HCT116 (cell line): ENCODE measurements at places on chromosomes 5 and 9. TPM values are rescaled to one million over a fixed set of nuclear protein-coding genes. Genes with fewer than 3 reads are reported as not detected.
A peak's percentile ranks its signal among the peaks of the same experiment; 100 is the strongest.

FGFR4 gene
- total RNA-seq, result 78.1 TPM

DNA sequence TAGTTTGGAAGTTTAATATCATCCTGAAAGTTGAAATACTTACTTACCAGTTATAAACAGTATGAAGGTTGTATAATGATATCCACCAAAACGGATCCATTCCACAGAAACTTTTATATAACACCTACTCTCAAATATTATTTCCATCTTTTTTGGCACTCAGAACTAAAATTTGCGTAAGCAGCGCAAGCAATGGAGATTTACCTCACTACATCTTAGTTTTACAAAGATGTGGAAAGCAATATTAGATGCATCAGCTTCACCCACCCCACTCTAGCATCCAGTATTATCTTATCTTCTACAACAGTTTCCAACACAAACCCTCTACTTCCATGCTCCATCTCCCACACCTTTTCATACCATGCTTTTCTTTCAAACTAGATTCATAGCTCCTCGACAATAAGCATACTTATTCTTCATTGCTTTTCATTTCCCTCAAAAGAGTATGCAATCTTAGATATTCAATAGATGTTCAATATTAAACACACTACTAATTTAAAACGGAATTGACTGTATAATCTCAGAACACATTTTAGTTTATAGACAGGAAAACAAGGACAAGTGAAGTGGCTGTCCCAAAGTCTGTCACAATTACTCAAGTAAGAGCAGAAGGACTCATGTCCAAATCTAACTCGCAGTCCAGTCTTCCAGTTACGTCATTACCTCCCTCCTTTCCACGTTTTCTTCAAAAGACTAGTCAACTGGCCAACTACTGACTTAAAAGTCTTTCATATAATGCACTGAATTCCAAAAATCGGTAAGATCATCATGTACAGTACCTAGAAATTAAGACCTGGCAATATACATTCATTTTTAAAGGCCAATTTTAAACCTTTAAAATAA, 2.2 kb downstream of the PPP2CA start:
- no peak overlapping the region for H3K27ac ChIP-seq
- H3K27me3 ChIP-seq, result no peaks in the 10 kb centered on the region
- no peaks in the 10 kb centered on the region for H3K36me3 ChIP-seq
- H3K4me3 ChIP-seq, result peak overlapping the region; percentile 95; the same call in 1 of the 2 replicates
- H3K4me1 ChIP-seq, result peaks cover 9% of the 10 kb centered on the region

KIF12 gene
- 6.4 TPM for total RNA-seq

DNA sequence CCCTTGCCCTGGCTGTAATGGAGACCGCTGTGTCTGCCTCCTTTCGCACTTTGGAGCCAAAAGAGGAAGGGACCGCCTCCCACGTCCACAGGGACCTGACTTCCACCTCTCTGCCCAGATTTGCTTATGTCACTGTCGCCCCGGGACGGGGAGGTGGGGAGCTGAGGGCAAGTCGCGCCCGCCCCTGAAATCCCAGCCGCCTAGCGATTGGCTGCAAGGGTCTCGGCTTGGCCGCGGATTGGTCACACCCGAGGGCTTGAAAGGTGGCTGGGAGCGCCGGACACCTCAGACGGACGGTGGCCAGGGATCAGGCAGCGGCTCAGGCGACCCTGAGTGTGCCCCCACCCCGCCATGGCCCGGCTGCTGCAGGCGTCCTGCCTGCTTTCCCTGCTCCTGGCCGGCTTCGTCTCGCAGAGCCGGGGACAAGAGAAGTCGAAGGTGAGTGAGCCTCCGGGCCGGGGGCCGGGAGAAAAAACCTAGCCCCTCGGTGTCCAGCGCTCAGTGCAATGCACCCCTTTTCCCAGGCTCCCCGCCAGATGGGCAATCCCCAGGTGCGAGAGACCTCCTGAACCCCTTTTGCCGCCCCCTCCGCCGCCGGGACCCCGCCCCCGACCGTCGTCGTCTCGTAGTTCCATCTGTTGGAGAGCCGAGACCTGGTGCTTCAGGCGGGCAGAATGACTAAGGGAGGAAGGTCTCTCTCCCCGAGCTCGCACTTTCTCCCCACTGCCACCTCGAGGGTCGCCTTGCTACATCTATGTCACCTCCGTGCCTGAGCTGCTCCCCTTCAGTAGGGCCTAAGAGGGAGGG, at the start of gene GPX3:
Gene GPX3 (plus strand): TSS at position 288 of the 807 bp plus-strand sequence. CDS start 64 bp downstream, at position 352.
- no peak within 1 kb of the TSS for H3K27ac ChIP-seq
- DNase-seq, result no peak
- no peaks in the 10 kb centered on the region for H3K4me1 ChIP-seq

GRCh38 chr5:74616236-74617146, 24.0 kb downstream of the ENC1 start:
- H3K4me3 ChIP-seq, result no peak overlapping the region
- DNase-seq, result no peak

C9orf50 gene
- total RNA-seq, result not detected

GRCh38 chr9:22740781-22741180, 294.2 kb downstream of the DMRTA1 start:
- no peak overlapping the region for H3K27ac ChIP-seq
- H3K36me3 ChIP-seq, result no peaks in the 10 kb centered on the region
- H3K4me3 ChIP-seq, result no peak overlapping the region

CDK5RAP2 gene
- 56.2 TPM for total RNA-seq

GRCh38 chr9:136769710-136770191, 5.4 kb upstream of the LCN15 start:
- no peaks in the 10 kb centered on the region for H3K4me1 ChIP-seq
- H3K4me3 ChIP-seq, result no peak overlapping the region
- H3K27me3 ChIP-seq, result no peaks in the 10 kb centered on the region
- H3K36me3 ChIP-seq, result no peaks in the 10 kb centered on the region

DNA sequence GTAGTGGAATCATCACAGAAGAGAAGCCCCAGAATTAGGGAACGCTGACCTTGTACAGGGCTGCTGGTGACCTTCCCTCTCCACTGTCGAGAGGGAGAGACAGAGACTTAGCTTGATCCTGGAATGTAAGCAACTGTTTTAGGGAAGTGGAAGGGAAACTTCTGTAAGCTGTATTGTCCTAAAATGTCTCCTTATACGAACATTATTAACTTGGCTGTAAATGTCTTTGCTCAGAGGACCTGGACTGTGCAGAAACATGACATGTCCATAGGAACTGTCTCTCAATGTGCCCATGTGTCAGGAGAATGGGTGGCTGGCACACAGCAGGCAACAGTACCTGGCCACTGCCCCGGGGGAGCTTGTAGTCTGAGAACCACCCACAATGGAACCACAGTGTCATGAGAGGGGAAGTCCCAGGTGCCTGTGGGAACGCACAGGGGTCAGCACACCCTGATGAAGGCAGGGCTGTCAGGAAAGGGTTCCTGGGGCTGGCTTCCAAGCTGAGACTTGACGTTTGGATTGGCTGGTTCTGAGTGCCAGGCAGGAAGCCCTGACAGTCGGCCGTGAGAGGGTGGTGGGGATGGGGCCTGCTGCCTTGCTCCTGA, 34.0 kb downstream of the DAP start:
- no peaks in the 10 kb centered on the region for H3K36me3 ChIP-seq
- no peak overlapping the region for H3K4me3 ChIP-seq
- no peaks in the 10 kb centered on the region for H3K27me3 ChIP-seq
- H3K27ac ChIP-seq, result peak overlapping the region; percentile 96

DNA sequence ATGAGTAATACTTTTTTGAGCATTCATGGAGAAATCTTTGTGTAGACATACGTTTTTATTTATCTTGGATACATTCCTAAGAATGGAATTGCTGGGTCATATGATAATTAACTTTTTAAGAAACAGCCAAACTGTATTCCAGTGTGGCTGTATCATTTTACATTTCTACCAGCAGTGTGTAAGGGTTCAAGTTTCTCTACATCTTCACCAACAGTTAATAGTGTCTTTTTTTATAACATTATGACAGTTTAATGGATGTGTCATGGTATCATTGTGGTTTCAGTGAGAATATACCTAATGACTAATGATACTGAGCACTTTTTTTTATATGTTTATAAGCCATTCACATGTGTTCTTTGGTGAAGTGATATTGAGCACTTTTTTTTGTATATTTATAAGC, 52.4 kb downstream of the NIPBL start:
- H3K27ac ChIP-seq, result no peak overlapping the region
- H3K4me3 ChIP-seq, result no peak overlapping the region
- no peaks in the 10 kb centered on the region for H3K27me3 ChIP-seq

PCDHAC2 gene
- total RNA-seq, result 3.2 TPM

- H3K27ac ChIP-seq, result no peak overlapping the region
- H3K4me1 ChIP-seq, result peaks cover 26% of the 10 kb centered on the region
- H3K27me3 ChIP-seq, result no peaks in the 10 kb centered on the region
- no peak overlapping the region for H3K4me3 ChIP-seq
- peak; percentile 64 for DNase-seq
These were observed 11.6 kb upstream of the IL12B start for GRCh38 chr5:159341906-159342310.

GRCh38 chr5:107378218-107378899, 292.4 kb downstream of the EFNA5 start:
- no peak for DNase-seq
- H3K27ac ChIP-seq, result no peak overlapping the region
- H3K27me3 ChIP-seq, result no peaks in the 10 kb centered on the region
- no peaks in the 10 kb centered on the region for H3K36me3 ChIP-seq

PJA2 gene
- 38.4 TPM for total RNA-seq

- no peaks in the 10 kb centered on the region for H3K36me3 ChIP-seq
- H3K27ac ChIP-seq, result no peak overlapping the region
- no peaks in the 10 kb centered on the region for H3K27me3 ChIP-seq
- no peaks in the 10 kb centered on the region for H3K4me1 ChIP-seq
- no peak for DNase-seq
These were observed 27.9 kb downstream of the MCTP1 start for GRCh38 chr5:95256991-95257390.

DNA sequence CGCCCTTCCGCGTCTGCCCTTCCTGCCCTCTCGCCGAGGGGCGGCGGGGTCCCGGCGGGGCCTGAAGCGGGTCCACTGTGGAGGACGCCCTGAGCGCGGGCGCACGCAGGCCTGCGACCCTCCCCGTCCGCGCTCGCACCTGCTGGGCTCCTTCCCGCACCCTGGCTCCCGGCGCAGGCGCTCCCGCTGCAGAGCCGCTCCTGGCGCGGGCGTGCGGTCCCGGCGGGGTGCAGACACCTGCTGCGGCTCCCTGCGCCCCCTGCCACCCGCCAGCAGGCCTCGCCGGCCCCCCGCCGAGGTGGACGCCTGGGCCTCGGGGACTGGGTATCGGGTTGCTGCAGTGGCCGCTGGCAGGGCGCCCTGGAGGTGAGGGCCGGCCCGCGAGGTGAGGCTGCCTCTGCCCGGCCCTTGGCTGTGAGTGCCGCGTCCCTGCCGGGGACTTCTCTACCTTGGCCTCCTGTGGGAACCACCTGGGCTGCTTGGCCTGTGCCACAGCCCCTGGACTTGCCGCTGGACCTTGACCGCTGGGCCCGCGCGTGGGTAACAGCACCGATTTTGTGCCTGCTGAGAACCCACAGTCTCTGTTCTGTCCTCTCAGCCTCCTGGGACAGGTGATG, 627 bp downstream of the ARRDC1 start:
- no peak for DNase-seq
- H3K27ac ChIP-seq, result peak overlapping the region; percentile 94
- H3K4me1 ChIP-seq, result peaks cover 58% of the 10 kb centered on the region
- no peaks in the 10 kb centered on the region for H3K27me3 ChIP-seq
- no peaks in the 10 kb centered on the region for H3K36me3 ChIP-seq

TAF11L5 gene
- total RNA-seq, result not detected

DNA sequence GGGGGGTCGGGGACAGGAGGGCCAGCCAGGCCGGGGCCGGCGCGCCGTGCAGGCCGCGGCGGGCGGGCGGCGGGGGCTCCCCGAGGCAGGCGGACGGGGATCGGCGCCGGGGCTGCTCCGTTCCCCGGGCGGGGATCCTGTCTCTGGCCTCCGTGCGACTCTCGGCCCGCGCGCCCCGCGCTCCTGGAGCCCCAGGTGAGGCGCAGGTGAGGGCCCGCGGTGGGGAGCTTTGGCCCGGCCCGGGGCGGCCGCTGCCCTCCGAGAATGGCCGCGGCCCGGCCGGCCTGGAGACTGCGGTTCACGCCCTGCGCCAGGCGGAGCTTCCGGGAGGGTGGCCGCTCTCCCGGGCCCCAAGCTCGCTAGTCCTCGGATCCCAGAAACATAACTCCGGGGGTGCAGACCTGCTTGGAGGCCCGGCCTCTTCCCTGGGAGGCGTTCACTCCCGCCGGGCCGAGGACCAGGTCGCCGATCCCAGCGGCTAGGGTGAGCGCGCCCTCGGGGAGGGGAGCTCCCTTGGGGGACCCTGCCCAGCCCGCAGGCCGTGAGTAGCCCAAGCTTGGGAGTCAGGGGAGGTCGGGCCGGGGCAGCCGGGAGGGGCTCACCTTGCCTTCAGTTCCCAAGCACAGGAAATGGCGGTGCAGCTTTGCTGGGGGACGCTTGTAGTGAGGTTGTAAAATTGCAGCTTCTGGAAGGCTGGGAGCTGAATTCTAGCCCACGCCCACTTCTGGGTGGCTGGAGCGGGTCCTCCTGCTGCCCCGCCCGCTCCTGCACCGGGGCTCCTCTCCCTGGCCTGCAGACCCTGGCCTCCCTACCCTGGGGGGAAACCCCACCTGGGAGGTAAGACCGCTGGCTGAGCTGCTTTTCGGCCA, 723 bp downstream of the PPP1R26 start:
- H3K27ac ChIP-seq, result peak overlapping the region; percentile 91
- H3K27me3 ChIP-seq, result no peaks in the 10 kb centered on the region
- DNase-seq, result no peak
- H3K4me3 ChIP-seq, result peak overlapping the region; percentile 86
